ENCODE measurements at places on chromosomes 12 and 14.

DNA sequence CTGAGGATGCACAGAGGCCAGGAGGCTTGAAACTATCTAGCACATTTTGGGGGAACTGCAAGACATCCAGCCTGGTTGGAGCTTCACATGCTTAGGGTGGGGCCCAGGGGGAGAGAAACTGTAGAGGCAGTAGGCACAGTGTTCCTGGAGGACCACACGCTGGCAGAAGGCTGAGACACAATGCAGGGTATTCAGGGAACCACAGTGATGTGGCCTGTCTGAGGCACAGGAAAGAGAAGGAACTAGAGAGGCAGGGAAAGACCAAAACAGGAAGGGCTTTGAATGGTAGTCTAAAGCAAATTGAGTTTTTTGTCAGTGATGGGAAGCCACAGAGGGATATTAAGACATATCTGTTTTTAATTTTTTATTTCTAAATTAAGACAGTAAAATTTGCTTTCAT, 100.2 kb upstream of the PRICKLE1 start:
- no peak for DNase-seq

- no peak for DNase-seq
Measured at GRCh38 chr14:91585856-91586255, 75.7 kb upstream of the PPP4R3A start.

DNA sequence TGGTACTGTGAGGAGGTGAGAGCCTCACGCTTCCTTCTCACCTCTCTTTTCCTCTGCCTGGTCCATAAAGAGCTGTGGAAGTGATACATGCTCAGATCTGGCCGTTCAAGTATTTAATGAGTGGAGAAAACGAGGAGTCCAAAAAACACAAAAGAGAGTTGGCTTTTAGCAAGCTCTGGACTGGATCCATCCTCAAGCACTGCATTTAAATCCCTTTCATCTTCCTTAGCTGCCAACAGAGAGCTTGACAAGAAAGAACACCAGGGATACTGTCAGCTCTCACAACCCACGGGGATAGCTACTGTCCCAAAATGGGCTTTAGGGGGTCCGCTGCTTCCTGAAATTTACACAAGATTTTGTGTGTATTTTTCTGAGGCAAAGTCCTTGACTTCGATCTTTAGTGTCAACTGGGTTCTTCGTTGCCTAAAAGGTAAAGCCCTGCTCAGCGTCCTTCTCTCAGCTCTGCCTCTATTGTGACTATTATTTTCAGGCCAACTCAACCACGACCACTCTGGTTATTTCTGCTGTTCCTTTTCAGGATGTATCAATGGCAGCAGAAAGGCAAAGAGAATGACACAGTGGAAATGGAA, 120.9 kb downstream of the TMTC1 start:
- no peak for DNase-seq

GRCh38 chr14:61668282-61668681, 27.0 kb upstream of the HIF1A start:
- no peak for DNase-seq

DNA sequence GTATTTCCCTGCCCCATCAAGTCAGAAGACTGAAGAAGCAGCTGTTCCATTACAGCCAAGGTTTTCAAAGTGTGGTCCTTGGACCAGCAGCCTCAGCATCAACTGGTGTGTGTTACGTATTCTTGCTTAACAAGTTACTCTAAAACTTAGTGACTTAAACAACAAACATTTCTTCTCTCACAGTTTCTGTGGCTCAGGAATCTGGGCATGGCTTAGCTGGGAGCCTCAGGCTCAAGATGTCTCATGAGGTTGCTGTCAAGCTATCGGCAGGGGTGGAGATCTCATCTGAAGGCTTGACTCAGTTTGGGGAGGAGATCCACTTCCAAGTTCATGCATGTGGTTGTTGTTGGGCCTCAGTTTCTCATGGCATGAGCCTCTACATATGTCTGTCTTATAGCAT, 174.5 kb downstream of the KTN1 start:
- no peak for DNase-seq

- DNase-seq: no peak
Measured at GRCh38 chr12:257521-258321, 4.9 kb downstream of the SLC6A13 start.

DNA sequence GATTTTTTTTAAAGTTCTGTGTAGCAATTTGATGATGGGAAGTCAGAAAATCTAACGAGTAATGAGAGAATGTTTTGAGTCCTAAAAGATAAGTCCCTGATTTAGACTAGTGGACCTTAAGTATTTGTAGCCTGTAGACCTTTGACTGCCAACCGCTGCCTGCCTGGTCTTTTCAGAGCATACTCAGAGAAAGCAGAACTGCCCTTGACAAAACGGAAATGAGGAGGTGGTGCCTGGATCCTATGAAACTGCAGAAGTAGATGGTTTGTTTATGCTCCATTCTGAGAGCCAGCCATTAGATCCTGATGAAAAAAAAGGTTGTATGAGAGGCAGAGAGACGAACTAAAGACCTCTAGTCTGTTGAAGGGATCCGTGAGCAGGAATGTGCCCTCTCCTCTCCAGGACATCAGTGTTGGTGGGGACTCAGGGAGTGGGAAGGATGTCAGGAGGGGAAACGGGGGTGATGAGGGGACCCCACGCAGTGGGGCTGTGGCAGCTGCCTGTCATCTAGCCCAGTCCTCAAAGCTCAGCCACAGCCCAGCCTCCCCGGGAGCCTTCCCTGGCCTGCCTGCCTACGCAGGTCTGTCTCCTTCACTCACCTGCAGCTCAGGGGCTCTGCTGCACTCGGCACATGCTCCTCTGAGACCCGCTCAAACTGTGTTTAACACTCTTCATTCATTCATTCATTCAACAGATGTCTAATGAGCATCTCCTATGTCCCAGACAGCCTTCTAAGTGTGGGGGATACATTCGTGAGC, 447.5 kb downstream of the AACS start:
- no peak for DNase-seq

DNA sequence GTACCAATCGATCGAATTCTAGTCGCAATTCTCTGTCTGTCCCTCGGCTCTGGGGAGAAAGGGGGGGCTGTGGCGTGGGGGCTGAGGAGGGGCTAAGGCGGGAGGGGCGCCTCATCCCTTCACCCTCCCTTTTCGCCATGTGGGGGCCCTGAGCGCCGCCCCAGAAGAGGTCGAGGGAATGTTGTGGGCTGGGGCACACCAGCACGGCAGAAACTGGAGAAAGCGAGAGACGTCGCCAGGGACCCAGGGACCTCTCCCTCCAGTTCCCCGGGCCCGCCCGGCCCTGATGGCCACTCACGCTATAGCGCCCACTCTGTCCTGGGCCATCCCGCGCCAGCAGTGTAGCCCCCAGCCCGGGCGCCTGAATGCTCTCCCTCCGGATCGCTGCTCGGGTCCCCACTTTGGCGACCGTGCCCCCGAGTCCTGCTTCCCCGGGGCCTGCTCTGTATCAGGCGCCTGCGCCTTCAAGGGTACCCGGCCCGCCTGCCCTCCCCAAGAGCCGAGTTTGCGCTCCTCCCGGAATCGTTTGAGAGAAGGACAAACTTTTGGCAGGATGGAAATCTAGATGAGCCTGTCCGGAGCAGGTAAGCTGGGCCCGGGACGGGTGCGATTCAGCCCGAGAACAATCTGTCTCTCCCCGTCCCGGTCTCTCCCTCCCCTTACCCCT, 62.6 kb downstream of the SMUG1 start:
- no peak for DNase-seq

DNA sequence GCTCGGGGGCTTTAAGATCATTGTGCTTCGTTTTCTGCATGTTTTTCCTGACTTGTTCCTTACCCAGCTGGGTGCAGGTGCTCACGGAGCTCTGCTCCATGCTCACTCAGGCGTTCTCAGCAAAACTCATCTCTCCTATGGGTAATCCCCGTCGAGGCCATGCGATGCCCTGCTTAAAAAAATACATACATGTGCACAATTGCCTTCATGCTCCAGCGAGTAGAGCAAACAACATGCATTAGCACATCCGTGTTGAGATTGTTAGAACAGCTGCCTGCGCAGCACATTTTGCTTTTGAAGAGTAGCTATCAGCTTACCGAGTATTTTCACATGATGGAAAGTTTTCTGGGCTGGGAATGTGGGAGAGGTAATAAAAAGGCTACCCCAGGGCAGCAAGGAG, 16.2 kb downstream of the AACS start:
- DNase-seq: no peak

DNA sequence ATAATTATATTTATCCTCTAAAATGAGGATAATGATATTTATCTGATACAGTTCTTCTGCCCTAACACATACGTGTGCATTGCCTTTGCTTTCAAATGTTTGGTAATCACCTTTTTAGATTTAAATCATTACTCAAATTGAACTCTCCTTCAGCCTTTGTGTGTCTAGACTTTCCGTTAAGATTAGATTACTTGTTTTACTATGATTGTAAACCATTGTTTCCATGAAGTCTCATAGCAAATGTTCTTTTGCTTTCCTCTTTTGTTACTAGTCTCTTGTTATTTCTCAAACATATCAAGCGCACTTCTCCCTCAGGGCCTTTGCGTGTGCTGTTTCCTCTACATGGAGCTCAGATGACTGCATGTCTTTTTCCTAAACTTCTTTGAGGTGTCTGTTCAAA, 63.7 kb downstream of the ETV6 start:
- no peak for DNase-seq

GRCh38 chr12:45601888-45602287, 127.6 kb upstream of the ARID2 start:
- no peak for DNase-seq

- no peak for DNase-seq
Measured at GRCh38 chr12:115504306-115505290, 772.9 kb downstream of the MED13L start.

DNA sequence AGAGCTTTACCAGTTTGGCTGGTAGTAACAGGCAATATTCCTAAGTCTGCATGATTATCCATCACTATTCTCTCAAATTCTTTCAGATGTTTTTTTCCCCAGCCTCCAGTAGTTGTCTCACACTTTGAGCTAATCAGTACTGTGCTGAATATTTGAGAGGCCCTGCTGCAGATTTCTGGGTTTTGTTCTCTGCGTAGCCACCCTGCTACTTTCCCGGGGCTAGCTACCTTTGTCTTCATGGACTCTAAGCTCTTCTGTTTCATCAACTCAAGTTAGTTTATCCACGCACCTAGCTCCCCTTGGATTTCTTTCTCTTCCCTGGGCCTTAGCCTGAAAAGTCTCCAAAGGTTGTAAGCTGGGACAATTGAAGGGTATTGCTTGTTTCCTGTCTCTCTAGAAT, 73.0 kb downstream of the FUT8 start:
- no peak for DNase-seq
